ENCODE measurements at places on chromosomes 3 and 15.
A peak's percentile ranks its signal among the peaks of the same experiment; 100 is the strongest.

- no peak for DNase-seq
Measured at GRCh38 chr3:57770009-57770827, 14.1 kb downstream of the SLMAP start.

DNA sequence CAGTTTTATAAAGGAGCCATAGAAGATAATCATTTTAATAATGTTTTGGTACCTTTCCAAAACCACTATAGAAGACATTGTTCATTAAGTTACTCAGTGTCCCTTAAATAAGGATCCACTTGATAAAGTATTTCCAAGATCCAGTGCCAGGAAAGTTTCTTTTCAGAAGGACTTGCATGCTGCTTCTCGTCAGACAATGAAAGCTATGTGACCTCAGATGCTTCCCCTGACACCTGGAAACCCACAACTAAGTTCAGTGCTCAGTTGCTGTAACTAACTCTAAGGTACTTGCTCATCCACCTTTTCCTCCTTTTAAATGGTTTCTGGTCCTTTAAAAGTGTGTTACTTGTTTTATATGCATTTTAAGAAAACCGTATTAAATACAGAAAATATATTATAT, 7.3 kb downstream of the SSR3 start:
- no peak for DNase-seq

GRCh38 chr3:56193519-56193918, 274.7 kb downstream of the ERC2 start:
- no peak for DNase-seq

DNA sequence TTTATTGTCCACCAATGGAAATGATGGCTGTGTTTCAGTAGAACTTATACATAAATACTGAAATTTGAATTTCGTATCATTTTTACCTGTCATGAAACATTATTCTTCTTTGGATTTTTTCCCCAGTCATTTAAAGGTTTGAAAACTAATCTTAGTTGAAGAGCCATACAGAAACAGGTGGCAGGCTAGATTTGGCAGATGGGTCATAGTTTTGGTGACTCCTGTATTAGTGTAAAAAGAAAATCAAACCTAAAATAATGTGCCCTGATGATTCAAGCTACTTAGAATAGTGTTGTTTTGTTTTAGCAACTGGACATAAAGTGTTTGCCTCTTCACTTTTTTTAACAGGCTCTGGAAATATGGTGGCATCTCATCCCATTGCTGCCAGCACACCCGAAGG, 68.9 kb downstream of the SIDT1 start:
- DNase-seq, result no peak

- no peak for DNase-seq
Measured at GRCh38 chr15:48516121-48516520, 129.4 kb downstream of the FBN1 start.

DNA sequence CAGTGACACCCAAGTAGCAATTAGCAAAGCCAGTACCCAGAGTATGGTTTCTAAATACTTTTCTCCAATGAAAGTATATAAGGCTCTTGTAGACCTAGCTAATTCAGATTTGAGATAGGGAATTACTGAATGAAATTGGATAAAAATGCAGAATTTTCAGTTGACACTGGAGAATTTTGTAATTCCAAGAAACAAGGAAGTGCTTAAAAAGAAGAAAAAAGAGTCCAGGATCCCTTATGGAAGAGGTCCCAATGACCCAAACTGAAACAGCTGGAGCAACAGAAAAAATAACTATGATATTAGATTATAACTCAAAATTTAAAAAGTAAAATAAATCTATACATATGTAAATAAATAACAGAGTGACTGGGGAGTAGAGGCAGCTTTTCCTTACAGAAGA, 335.2 kb downstream of the C3orf38 start:
- DNase-seq, result no peak

DNA sequence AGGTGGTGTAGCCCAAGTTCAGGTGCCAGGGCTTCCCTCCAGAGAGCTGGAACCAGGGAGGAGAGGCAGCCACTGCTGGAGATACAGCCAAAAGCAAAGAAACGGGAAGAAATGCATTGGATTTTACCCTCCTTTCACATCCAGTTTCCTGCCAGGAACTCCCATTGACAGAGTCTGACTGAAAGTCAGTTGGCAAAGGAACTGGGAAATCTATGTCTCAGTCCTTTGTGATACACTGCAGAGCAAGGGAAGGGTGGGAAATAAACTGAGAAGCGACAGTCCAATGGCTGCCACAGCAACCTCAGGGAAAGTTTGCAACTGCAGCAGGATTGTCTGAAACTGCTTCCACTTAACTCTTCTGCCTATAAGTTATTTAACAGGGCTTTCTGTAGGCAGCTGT, 142.6 kb downstream of the SATB1 start:
- DNase-seq, result no peak

- DNase-seq, result peak; percentile 34
Measured at GRCh38 chr15:65212097-65212496, 824 bp upstream of the CILP start.

- no peak for DNase-seq
Measured at GRCh38 chr3:104596551-104596950, 770.2 kb upstream of the ALCAM start.

DNA sequence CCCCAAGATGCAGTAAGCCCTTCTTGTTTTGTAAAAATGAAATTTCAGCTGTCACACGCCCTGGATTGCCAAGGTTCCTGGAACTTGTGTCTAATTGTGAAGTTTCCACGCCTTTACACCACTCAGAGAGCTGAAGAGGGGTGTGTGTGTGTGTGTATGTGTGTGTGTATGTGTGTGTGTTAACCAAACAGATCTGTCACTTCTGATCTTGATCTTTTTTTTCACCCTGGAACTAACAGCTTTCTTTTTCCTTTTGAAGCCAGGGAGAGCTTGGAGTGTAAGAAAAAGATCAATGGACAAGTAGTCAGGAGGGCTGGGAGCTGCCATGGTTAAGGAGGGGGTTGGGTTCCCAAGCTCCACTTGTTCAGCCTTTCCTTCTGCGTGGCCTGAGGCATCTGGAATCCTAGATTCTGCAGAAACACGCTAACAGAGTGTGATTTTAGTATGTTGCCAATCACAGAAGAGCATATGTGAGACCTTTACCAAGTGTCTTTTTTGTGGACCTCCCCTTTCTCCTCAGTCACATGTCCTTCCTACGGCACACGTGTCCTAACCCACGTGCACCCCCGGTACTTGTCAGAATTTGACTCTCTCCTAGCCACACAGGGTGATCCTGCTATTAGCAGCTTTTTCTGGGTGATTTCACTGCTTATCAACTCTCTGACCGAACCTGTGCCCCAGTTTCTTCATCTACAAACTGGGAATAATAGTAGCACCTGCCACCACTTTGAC, 11.5 kb downstream of the TIMP4 start:
- DNase-seq, result no peak

DNA sequence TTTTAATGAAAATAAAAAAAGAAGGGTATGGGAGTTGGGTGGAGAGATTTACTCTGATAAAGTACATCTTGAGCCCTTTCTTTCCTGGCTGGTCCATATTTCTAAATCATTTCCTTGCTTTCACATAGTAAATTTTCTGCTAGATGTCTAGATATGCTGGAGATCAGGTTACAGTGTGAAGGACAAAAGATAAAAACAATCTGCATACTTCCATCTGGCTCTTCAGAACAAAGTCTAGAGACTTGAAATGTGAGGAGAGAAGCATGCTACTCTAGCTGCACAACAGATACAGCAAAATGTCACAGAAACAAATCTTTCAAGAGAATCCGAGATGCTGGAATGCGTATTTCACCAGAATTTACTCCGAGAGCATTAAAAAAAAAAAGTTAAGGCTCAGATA, 42.2 kb downstream of the FOXP1 start:
- DNase-seq, result no peak

GRCh38 chr3:14744556-14744955, 69.6 kb downstream of the C3orf20 start:
- DNase-seq, result no peak

GRCh38 chr3:46693892-46694226, 380 bp upstream of the ALS2CL start:
- DNase-seq, result no peak

DNA sequence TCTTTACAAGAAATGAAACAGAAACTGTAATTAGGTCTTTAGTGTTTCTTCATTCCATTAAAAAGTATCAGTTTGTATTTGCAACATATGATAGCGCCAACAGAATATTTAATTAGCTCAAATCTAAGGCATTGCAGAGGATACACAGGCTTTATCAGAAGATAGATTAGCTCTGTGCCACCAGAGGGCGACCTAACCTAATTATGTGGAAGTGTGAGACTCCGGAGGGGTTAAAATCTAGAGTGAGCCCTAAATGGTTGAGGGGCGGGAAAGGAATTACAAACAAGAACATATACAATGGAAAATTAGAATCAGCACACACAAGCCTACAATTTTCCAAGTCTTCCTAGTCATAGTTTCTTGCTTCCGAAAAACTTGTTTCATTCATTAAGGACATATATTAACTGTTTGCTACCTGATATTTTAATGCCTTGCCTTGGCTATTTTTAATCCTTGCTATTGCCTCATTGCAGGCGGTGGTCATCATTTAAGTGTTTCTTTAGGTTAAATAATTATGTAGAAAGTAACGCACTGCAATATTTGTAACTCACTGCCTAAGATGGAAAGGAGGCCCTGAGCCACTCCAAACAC, 18.0 kb upstream of the RYR3 start:
- no peak for DNase-seq

DNA sequence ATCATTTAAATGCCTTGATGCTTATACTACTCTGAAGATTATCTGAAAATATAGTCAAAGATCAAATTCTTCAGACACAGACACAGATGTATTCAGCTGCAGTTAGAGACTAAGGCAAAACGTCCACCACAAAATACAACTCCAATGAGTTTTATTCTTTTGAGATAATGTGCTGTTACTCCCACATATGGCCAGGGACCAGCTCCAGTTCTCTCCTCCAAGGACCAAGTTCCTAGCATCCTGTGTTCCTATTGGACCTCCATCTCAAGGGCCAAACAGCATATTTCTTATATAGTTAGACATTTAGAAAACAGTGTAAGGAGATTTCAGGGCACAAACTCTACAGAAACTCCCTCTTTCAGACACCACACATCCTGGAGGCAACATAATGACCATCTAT, 27.1 kb downstream of the IP6K1 start:
- DNase-seq, result no peak

GRCh38 chr3:59654480-59655417, 604.9 kb upstream of the CFAP20DC start:
- DNase-seq, result no peak

Data from T-helper 2 cell treated with Interferon-gamma antibody and Interleukin-4, amounts not matched to agents 5 μg/mL and 100 μg/mL, for 36 hours (primary cell).